ENCODE measurements at places on chromosomes 11 and 22. TPM values are rescaled to one million over a fixed set of nuclear protein-coding genes. Genes with fewer than 3 reads are reported as not detected.

The MAPK8IP2 gene
- 0.13 TPM for total RNA-seq

The FAM227A gene
- total RNA-seq: 1.5 TPM

The PRDM11 gene
- 4.8 TPM for total RNA-seq

The SYT9 gene
- total RNA-seq: 0.22 TPM

The CCDC157 gene
- total RNA-seq: 0.93 TPM

The ZBTB44 gene
- 41.6 TPM for total RNA-seq

The TUB gene
- 13.0 TPM for total RNA-seq

The TMEM126A gene
- 68.4 TPM for total RNA-seq

The KCNQ1 gene
- 0.14 TPM for total RNA-seq

The MS4A3 gene
- total RNA-seq: not detected

The SPON1 gene
- not detected for total RNA-seq

The SRSF8 gene
- total RNA-seq: 29.1 TPM

The SLC6A5 gene
- total RNA-seq: not detected

The OTOG gene
- not detected for total RNA-seq

The KCNJ11 gene
- 0.13 TPM for total RNA-seq

The CRACR2B gene
- 4.1 TPM for total RNA-seq

The SCGB2A2 gene
- total RNA-seq: not detected

The GGT5 gene
- total RNA-seq: 2.3 TPM

The UPK2 gene
- not detected for total RNA-seq

The OR9Q1 gene
- not detected for total RNA-seq

The APOA5 gene
- not detected for total RNA-seq

The MN1 gene
- 0.65 TPM for total RNA-seq

The DENND6B gene
- total RNA-seq: 1.1 TPM

The KLHDC7B gene
- not detected for total RNA-seq

The BCO2 gene
- 1.2 TPM for total RNA-seq

The PYGM gene
- 0.27 TPM for total RNA-seq

The SART1 gene
- 30.9 TPM for total RNA-seq

The SCGB1A1 gene
- total RNA-seq: not detected

The OR4C13 gene
- total RNA-seq: not detected

The OR51E2 gene
- not detected for total RNA-seq

The CCDC87 gene
- 0.50 TPM for total RNA-seq

The ANKK1 gene
- 0.07 TPM for total RNA-seq

The ACTN3 gene
- total RNA-seq: not detected

The OR51B4 gene
- total RNA-seq: not detected

The CHEK2 gene
- 17.8 TPM for total RNA-seq

The PRR5 gene
- total RNA-seq: 1.1 TPM

Data from thoracic aorta endothelial cell (primary cell).